ENCODE measurements at places on chromosomes 4 and X.

GRCh38 chr4:57182132-57182874 lies 72.1 kb upstream of the IGFBP7 start:
- no peak for DNase-seq

DNA sequence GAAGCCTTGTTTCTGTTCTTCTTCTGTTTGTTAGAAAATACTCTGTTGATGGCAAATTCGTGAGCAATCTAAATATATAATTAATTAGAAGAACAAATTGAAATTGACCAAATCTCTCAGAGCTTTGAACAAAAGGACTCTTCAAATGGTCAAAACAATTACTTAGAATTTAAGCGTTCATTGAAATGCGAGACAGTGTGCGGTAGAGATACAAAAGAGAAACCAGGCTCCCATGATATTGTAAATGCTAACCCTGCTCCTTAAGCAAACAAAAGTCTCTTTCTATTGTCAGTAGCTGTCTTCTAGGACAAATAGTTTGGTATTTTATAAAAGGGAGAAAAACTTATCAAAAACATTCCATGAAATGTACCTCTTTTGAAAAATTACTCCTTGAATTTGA lies 453.4 kb upstream of the MAGEB2 start:
- DNase-seq = no peak

DNA sequence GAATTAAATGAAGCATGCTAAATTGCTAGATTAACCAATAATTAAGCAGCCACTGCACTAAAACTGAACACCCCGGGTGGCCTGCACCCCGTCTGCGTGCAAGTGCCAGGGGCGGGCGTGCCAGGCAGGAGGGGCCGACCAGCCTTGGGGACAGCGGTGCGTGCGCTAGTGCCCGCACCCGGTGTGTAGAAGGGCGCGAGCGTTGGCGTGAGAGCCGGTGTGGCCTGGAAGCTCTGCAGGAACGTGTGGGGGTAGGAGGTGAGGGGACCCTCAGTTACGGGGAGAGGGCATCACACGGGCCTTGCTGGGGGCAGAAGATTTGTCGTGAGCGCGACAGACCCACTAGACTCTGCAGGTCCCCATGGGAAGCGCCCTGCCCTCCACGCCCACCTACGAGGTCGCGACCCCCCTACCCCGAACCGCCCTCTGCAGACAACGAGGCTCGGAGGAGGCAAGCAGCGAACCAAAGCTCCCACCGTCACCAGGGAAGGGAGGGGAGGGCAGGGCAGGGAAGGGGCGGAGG lies 105.8 kb downstream of the FAM53A start:
- DNase-seq = no peak

DNA sequence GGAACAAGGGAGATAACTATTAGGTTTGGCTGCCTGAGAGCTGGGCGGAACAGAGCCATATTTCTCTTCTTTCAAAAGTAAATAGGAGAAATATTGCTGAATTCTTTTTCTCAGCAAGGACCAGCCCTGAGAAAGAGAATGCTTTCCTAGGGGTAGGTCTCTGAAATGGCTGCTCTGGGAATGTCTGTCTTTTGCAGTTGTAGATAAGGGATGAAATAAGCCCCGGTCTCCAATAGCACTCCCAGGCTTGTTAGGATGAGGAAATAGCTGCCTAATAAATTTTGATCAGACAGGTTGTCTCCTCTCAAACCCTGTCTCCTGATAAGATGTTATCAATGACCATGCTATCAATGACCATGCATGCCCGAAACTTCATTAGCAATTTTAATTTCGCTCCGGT lies 207.8 kb upstream of the KIT start:
- no peak for DNase-seq

DNA sequence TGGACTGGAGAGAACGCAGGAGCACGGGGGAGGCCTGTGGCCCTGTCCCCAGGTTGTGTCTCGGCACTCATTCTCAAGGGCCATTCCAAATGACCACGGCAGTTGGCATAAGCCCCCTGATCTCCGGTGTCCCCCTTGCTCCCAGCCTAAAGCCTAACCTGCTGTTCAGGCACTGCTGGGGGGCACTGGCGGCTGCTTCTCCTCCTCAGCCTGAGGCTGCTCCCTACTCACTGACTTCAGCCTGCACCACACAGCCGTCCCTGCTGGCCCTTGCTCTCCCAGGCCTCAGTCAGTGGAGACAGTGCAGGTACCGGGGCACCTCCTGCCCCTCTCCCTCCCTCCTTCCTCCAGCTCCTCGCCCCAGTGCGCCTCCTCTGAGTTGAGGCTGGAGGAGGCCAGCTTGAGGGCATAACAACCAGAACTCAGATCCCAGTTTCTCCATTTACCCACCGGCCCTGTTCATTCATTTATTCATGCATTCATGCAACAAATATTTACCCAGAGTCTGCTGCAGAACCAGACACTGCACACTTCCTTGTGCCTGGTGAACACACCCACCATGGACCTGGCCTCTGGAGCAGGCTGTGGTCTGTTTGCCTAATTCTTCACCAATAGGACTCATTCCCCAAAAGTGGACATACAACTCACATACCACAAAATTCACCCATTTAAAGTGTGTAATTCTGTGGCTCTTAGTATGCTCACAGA lies 65.0 kb downstream of the CPZ start:
- DNase-seq = no peak

DNA sequence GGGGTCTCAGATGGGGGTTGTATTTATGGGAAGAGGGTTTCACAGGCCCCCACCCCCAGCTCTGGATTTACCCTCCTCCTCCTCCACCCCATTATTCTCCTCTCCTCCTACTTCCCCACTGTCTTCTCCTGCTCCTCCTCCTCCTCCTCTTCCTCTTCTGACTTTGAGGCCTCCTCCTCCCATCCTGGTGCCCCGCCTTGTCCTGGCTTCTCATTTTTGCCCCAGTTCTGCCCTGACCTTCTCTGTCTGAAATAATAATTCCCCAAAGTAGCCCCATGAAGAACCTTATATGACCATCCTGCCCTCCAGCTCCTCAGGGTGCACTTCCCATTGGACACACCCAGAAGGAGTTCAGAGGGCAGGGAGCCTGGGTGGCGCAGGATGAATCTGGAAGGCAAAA lies 351.4 kb upstream of the GATB start:
- no peak for DNase-seq

- no peak for DNase-seq
Measured at GRCh38 chr4:129232589-129233337, 136.8 kb downstream of the C4orf33 start.

DNA sequence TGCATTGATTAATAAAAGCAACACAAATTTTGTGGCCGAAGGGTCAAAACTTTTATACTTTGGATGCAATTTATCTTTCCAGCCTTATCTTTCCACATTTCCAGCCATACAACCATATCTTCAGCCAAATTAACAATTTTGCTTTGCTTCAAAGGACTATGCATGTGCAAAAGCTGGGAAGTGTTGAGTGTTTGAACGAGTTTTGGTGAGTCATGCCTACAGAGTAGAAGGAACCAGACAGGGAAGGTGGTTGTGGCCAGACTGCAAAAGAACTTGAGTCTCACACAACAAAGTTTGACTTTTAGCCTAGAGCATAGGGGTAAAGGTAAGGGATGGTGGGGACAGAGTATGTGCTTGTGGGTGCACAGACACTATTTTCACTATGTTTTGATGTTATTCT lies 53.0 kb upstream of the GABRA2 start:
- DNase-seq = no peak

DNA sequence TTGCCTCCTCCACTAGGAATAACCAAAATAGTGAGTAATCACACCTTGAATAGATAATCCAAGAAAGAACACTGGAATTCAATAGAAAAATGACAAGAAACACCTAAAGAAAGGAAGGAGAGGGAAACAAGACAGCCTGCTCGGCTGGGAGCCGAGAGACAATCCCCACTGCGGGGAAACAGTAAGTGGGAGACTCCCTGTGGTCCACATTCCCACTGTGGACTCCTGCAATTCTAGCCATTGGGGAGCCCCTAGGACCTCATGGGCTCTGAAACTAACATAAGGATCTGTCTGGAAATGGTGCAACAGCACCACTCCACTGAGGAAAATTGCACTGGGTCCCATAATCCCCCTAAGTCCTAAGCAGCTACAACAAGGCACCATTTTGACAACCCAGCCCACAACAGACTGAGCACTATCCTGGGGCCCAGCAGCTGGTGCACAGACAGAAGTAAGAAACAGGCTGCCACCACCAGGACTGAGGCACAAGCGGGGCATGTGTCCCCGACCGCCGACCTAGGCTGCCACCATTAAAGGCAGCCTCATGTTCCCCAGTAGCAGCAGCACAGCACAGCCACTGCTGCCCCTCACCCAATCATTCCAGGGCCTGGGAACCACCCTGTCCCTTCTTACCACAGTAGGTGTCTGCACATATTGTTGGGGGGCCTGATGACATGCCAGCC lies 14.2 kb downstream of the LRBA start:
- DNase-seq = no peak

DNA sequence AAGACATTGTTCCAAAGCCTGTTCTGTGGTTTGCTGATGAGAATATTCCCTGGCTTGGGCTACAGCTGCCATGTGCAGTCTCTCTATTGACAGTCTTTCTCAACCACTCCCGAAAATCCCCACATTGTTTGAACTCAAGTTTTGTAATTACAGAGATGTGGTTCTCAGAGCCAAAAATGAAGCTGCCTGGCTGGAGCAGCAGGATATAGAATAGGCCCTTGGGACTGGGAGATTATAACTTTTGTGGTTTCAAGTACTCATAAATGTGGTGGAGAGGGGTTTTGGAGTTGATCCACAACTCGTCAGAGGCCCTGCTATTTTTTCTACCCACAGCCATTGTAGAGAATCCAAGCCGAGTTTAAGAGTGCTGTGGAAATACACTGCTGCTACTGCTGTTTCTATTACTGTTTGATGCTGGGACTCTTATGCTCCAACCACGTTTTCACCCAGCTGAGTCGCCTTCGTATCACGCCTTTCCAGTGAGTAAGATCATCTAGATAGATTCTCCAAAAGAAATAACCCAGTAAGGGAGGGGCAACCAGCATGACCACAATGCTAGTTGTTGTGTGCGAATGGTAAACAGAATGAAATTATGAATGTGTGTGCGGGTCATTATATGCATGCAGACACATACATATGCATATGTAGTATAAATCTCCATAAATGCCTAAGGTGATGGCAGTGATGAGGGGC lies 57.1 kb upstream of the ATXN3L start:
- peak; percentile 34 for DNase-seq

- peak; percentile 4 for DNase-seq
Measured at GRCh38 chrX:22095286-22095685, 63.2 kb downstream of the PHEX start.

GRCh38 chrX:97334850-97335249 lies 451.1 kb downstream of the RPA4 start:
- no peak for DNase-seq

DNA sequence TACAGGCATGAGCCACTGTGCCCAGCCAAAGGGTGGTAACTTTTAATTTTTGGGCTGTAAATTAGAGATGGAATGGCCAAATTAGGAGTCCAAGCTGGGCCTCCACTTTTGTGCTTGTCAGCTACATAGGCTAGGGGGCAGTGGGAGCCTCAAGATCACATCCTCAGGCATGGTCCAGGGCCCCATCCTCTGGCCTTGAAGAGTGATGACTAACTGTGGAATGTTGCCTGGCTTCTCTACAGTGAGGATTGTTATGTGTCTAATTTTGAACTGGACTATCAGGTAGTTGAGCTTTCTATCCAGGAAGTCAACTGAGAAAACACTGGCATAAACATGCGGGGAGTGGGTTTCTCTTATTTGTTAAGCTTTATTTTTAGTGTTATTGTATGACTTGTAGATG lies 33.0 kb downstream of the CCNG2 start:
- no peak for DNase-seq

GRCh38 chrX:129934952-129935351 lies 29.0 kb downstream of the UTP14A start:
- no peak for DNase-seq

DNA sequence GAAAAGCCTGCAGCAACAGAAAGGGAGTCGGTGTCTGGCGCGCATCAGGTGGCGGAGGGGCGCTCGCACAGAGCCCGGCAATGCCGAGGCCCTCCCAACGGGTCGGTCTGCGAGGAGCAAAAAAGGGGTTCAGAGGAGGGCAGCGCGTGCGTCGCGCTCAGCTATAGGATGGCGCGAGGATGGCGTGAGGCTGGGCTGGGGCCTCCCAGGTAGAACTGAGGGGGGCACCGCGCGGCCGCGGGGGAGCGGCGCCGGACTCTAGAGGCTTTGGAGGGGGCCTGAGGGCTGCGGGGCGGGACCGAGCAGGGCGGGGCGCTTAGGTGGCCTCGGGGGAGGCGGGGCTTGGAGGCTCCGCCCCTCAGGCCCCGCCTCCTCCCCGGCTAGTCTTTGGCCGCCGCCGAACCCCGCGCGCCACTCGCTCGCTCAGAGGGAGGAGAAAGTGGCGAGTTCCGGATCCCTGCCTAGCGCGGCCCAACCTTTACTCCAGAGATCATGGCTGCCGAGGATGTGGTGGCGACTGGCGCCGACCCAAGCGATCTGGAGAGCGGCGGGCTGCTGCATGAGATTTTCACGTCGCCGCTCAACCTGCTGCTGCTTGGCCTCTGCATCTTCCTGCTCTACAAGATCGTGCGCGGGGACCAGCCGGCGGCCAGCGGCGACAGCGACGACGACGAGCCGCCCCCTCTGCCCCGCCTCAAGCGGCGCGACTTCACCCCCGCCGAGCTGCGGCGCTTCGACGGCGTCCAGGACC lies at the start of gene PGRMC1:
TSS of gene PGRMC1 (plus strand) at position 414 of the 751 bp plus-strand sequence. CDS start at position 493, 79 bp downstream.
- DNase-seq = peak; percentile 58

DNA sequence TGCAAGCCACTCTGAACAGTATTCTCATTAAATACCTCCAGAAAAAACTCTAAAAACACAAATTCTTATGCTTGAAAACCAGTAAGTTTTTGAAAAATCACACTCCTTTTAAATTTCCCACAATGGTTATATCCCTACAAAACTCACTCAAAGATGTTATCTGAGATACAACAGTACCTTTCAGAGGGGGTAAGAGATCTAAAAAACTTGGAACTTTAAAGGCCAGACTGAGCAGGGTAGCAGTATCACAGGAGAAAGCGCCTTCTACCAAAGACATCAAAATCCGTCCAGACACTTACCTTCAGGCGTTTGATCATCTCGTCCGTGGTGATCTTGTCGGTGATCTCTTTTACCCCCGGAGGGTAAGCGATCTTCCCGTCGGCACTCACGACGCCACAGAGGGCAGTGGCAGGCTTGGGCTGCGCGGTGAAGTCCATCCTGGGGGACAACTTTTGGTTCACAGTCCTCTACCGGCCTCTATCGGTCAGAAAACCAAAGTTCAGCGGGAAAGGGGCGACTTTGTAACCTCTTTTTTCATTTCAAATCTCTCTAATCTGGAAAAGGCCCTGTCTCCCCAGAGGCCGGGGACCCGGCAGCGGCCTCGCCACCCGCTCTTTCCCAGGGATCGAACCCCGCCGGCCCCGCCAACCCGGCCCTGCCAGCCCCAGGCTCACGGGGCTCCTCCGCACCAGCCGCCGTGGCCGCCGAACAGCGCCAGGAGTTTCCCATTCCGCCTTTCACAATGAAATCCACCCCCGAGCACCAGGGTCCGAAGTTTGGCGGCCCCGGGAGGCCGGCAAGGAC lies 1.4 kb downstream of the PDS5A start:
- peak; percentile 69 for DNase-seq

GRCh38 chrX:14095702-14096101 lies 66.0 kb upstream of the GEMIN8 start:
- peak; percentile 6 for DNase-seq

- DNase-seq = no peak
Measured at GRCh38 chrX:86148594-86148993, 343 bp downstream of the DACH2 start.
